Glutamatergic neuron (in vitro differentiated cells): ENCODE measurements at places on chromosomes 2 and 18.

DNA sequence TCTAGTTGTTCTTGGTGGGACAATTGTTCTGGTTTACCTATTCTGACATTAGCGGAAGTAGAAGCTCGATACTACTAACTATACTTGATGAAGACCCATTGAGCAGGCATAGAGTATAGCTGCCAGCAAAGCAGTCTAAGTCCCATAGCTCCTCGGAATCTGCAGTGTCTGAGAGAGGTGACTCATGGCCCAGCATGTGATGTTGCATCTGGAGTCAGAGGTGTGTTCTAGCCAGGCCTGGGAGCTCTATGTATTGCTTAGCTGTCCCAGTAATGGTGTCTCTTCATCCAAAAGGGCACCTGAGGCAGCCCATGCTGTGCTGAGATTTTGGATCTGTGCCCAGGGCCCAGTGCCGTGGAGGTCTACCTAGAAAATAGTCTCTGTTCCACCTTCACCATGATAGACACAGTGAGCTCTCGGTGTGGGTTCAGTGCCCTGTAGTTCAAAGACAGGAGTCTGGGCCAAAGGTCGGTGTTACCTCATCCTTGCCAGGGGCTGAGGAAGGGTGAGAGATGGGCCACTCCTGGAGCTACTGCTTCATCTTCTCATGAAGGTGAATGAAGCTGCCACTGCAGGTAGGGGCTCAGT, 47.3 kb downstream of the MEX3C start:
- DNase-seq, result no peak

GRCh38 chr18:27040796-27041195, 144.3 kb downstream of the CHST9 start:
- DNase-seq, result no peak

GRCh38 chr2:18749912-18750526, 160.7 kb upstream of the NT5C1B start:
- peak; percentile 57 for DNase-seq

GRCh38 chr2:68487773-68488355, 20.5 kb downstream of the APLF start:
- DNase-seq, result no peak

GRCh38 chr18:76528477-76529432, 33.7 kb upstream of the ZNF516 start:
- DNase-seq, result peak; percentile 41

GRCh38 chr2:22694300-22694699, 690.7 kb upstream of the KLHL29 start:
- DNase-seq, result no peak

GRCh38 chr2:159249990-159250715, 36.4 kb downstream of the WDSUB1 start:
- no peak for DNase-seq

- peak; percentile 57 for DNase-seq
Observed at GRCh38 chr2:3628800-3629199, 29.2 kb upstream of the ALLC start.

DNA sequence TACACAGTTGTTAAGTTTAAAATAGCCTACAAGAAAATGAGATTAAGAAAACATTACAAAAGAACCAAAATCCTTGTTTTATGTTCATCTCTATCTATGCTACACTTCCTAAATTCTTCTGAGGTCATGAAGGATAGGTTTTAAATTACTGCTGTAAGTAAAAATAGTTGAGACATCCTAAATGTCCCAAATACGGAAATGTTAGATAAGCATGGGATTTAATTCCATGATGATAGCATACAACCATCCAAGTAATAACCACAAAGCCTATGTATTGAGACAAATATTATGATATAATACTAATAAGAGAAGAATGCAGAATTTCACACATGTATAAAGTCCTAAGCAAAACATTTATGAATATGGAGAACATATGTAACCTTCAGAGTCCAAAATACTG, 34.1 kb downstream of the PIEZO2 start:
- DNase-seq, result no peak

GRCh38 chr2:27184115-27184514, 27.7 kb upstream of the ATRAID start:
- no peak for DNase-seq

- no peak for DNase-seq
Observed at GRCh38 chr2:130341562-130342019, 1.1 kb upstream of the IMP4 start.

- DNase-seq, result no peak
Observed at GRCh38 chr2:163182764-163183354, 344.3 kb upstream of the KCNH7 start.

- DNase-seq, result no peak
Observed at GRCh38 chr2:15729709-15730544, 138.3 kb downstream of the DDX1 start.

DNA sequence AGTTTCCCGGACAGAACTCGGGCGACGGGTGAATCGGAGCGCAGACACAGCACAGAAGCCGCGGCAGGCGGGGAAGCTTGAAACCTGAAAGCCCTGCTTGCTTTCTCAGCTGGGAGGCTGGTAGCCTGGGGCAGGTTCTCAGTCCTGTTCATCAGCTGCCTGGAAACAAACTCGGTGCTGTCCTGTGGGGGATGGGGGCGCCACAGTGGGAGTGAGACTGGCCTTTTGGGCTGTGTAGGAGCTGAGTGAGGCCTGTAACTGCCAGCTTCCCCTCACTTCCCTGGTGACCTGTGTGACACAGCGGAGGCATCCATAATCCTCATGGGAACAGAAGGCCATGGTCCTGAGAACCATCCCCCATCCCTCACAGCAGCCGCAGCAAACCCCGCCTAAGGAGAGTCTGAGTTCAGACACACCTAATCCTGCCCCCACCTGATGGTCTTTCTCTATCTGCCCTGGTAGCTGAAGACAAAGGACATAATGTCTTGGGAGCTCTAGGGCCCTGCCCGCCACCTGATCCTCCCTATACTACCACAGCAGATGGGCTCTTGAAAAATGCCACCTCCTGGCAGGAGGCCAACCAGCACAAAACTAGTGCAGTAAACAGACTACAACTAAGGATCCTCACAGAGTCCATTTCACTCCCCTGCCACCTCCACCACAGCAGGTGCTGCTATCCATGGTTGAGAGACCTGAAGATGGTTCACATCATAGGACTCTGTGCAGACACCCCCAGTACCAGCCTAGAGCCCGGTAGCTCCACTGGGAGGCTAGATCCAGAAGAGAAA, 52.7 kb upstream of the LDLRAD4 start:
- DNase-seq, result no peak

DNA sequence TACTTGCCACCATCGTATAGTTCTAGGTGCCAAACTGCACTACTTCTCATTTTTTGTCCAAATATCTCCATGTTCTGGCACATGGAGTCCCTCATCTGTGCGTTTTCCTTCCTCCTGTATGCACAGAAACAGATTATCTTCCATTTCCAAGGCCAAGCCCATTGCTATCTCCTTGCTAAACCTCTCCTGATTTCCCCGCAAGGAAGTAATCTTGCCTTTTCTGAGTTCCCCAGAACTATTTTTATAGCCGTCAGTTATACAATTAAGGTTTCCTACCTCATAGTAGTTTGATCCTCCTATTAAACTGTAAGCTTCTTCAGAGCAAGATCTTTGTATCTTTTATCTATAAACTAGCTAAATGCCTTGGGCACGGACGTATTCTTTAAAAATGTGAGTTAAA, 7.2 kb downstream of the DSG2 start:
- no peak for DNase-seq

DNA sequence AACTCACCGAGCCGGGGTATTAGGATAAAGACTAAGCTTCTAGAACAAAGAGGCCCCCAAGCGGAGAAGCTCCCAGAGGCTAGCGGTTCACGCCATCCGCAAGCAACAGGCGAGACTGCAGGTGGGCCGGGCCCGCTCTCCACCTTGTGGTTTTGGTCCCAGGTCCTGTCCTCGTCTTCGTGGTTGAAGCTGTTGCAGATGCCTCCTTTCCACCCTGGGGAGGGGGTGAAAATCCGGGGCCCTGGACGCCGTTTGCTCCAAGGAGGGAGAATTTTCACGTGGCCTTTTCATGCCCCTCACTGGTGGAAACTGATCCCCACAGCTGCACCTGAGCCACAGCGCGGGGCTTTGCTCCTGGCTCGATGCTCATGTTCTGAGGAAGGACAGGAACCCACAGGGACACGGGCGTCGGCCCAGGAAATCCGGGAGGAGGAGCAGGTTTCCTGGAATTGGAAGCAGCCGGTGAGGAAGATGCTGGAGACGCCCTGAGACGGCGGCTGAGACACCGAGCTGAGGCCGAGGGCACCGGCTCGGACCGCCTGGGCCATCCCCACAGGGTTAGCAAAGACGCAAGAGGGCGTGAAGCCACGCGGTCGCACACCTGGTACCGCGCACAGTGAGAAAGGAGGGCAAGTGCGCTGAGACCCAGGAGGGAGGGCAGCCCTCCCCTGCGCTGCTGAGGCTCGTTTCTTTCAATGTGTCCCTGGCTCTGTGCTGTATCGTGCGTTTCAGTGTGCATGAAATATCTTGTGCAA, 54.7 kb upstream of the SALL3 start:
- no peak for DNase-seq

GRCh38 chr2:219453671-219454590, 19.3 kb downstream of the SPEG start:
- no peak for DNase-seq

GRCh38 chr2:169287666-169288065, 74.7 kb downstream of the LRP2 start:
- no peak for DNase-seq

GRCh38 chr2:101306410-101306809, 2.1 kb downstream of the RNF149 start:
- no peak for DNase-seq

- peak; percentile 47 for DNase-seq
Observed at GRCh38 chr2:231541645-231542044, 11.4 kb upstream of the NMUR1 start.

DNA sequence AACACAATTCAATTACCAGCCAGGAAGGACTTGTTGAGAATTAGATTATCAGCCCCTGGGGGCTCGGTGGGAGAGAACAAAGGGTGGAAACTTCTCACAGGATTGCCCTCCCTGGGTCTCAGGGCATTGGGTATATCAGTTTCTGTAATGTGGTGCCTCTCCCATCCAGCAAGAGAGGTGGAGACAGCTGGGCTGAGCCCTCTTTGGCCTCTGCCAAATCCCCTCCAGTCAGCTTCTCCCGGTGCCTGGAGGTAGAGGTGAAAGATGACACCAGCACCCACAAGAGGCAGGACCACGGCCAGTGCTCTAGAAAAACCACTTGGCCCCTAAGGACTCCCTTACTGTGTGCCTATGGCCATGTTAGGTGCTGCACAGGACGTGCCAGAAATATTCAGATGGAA, 179.7 kb downstream of the HAUS1 start:
- no peak for DNase-seq

DNA sequence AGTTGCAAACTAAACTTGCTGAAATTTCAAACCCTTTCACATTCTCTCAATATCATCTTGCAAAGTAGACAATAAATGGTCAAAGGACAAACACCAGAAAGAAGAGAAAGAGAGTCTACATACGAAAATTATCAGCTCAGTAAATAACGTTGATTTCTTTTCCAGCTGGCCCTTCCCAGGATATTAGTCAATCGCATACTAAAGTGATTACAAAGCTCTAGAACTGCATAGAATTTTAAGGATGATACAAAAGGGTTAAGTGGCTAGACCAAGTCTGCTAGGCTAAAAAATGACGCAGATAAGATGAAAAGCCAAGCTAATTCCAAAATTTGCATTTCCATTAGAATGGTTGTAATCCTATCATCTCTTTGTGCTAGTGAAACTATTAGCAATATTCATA, 405.7 kb downstream of the FBXO15 start:
- no peak for DNase-seq

DNA sequence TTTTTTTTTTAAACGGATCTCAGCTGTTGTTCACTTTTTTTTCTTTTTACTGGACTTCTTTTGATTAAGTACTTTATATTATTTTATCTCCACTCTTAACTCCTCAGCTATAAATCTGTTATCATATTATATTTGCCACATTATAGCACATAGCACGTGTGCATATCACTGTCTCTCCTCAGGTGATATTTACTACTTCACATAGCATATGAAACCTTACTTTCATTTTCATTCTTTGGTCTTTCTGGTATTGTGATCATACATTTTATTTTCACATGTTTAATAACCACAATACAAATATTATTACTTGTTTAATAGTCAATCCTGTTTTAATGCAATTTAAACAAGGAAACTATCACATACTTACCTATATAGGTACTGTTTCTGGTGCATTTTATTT, 993.1 kb upstream of the TMEFF2 start:
- no peak for DNase-seq

- DNase-seq, result no peak
Observed at GRCh38 chr2:85929096-85930050, 40.6 kb upstream of the ST3GAL5 start.

GRCh38 chr2:171512014-171512413, 10.3 kb upstream of the CYBRD1 start:
- no peak for DNase-seq

DNA sequence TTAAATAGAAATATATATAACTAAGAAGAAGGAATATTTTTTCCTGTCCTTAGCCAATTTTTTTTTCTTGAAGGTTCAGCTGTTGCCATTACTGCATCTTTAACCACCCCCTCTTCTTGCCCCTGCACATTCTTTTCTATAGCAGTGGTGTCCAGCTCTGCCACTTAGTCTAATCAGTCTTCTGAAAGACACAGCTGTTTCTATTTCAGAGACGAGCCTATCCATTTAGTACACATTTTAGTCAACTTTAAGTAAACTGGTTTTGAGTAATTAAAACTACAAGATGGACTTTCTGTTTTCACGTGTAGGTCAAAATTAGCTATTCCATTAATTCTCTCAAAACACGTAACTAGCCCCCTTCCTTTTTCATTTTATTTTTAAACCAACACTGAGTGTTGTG, 21.0 kb downstream of the SPOPL start:
- DNase-seq, result no peak

DNA sequence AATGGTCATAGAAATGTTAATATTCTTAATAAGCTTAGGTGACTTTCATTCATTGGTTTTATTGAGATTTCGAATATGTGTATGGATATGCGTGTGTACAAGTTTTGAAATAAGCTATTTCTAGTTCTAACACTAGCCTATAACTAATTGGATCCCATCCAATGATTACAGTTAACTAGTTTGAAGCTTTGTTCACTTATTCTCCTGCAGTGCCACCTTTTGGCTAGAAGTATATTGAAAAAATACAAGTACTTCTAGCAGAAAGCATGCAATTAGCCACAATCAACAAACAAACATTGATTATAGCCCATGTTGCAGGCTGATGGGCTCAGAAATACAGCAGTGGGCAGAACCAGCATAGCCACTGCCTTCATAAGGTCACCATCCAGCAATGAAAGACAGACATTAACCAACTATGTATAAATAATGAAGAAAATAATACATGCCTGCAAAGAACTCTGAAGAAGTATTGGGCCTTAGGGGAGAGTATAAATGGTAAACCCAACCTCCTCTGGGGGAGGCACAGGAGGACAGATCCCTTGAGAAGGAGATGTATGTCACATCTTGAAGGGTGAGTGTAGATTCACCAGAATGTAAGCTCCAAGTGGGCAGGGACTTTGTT, 5.1 kb upstream of the PIEZO2 start:
- DNase-seq, result no peak

DNA sequence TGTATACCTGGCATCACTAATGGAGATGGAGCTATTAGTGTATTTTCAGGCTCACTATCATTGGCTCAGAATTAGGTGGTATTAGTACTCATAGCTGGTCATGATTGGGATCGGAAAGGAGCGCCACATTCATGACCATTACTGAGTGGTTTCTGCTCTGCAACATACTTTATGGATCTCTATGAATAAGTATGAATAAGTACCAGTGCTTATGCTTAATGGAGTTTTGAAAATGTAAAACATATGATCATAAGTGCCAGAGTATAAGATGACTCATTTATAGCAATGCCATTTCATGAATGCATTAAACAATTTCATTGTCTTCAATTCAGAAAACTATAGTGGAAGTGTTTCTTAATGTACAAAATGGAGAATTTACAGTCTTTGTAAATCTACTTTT, 156.7 kb downstream of the GALNT3 start:
- DNase-seq, result no peak

- no peak for DNase-seq
Observed at GRCh38 chr2:172572981-172573380, 17.1 kb downstream of the PDK1 start.
